Stimulated activated CD8-positive, alpha-beta memory T cell treated with anti-CD3 and anti-CD28 coated beads, Interleukin-12 subunit alpha, Interleukin-12 subunit beta, amount 100 ng/mL, for 4 hours (primary cell): ENCODE measurements at places on chromosomes 1 and 21.

GRCh38 chr1:38833146-38833545, 26.4 kb downstream of the RRAGC start:
- DNase-seq = no peak

DNA sequence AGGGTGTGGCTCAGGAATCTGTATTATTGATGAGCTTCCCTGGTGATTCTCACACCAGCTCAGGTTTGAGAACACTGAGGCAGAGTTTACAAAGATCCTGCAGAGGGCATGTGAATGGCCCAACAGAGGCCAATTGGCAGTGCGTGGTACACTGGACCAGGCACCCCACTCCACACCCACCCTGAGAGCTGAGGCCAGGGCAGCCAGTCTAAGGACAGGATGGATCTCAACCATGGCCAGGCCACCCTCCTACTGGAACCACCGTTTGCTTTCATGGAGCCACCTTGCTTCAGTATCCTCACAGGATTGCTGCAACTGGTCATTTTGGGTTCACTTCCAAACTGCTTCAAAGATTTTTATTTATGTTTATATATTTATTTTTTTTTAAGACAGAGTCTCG, 7.3 kb upstream of the RASSF5 start:
- DNase-seq = no peak

DNA sequence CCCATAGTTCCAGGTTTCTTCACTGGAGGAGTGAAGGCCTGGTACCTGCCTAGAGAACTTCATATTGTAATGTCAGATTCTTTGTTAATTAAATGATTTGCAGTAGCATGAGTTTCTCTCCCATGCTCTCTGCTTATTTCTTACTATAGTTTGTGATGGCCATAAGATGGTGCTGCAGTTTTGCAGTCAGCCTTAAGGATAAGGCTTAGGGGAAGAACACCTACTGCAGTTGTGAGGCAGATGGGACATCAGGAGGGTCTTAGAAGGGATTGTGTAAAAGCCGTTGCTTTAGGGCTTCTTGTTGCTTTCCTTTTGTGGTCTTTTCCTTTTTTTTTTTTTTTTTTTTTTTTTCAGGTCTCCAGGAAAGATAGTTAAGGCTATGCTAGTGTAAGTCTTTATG, 61.8 kb downstream of the MACF1 start:
- DNase-seq = no peak

DNA sequence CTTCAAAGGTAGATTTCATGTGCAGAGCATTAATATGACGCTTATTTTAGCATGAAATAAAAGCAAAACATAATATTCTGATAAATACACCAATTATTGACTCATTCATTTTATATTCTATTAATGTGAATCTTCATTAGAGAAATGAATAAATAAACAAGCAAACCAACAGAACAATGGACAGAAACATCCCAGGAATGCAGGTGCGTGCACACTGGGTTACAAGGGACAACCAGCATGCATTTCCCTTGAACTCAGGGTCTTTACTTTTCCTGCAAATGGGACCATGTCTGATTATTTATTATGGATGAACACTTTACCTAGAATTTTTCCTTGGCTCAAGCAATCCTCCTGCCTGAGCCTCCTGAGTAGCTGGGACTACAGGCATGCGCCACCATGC, 13.5 kb downstream of the LRRC53 start:
- DNase-seq = no peak

DNA sequence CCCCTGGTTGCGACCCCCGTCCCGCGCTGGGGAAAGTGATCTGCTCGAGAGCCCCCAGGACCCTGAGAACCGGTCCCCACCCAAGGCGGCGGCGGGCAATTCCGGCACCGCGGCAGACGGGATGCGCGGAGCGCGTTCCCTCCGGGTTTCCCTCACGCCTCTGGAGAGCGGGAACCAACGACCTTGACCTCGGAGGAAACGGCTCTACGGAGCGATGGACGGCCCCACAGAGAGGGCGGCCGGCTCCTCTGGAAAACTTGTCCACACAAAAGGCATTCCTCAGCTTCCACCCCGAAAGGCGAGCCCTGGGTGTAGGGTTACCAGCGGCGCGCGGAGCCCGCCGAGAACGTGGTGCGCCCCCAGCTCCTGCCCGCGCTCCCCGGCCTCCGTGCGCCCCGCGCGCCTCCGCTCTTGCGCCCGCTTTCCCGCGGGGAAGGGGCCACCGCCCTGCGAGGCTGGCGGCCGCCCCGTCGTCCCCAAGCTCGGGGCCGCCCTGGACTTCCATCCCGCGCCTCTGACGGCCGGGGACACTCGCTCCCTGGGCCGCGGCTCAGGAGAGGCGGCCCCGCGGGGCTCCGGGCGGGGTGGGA, 391 bp upstream of the KIAA1614 start:
- DNase-seq = no peak

GRCh38 chr21:30227633-30228404, 11.9 kb upstream of the CLDN8 start:
- DNase-seq = no peak

DNA sequence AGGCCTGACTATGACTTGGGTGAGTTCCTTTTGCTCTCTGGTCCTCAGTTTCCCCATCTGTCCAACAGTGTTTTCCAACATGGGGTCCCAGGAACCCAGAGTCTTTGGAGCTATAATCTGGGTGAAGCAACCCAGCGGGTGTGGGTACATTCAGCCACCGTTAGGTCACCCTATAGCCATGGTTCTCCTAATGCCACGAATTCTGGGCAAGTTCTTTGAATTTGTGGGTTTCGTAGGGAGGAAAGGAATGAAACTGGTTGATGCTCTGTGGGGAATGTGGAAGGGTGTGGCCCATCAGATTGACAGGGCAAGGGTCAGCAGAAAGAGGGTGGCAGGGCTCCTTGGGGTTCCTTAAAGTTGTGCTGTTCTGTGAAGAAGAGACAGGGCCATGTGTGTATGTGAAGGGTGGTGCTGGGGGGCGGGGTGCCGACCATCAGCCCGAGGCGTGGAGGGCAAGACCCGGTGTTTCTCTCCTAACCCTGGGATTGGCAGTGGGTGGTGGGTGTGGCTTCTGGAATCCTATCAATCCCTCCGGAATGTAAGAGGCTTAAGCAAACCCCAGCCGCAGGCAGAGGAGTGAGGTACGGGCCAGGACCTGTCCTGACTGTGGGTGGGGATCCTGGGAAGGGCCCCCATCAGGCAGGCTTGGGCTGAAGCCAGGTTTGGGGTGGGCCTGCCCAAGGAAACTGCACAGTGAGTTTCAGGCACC, 35.5 kb upstream of the ZNF362 start:
- no peak for DNase-seq

DNA sequence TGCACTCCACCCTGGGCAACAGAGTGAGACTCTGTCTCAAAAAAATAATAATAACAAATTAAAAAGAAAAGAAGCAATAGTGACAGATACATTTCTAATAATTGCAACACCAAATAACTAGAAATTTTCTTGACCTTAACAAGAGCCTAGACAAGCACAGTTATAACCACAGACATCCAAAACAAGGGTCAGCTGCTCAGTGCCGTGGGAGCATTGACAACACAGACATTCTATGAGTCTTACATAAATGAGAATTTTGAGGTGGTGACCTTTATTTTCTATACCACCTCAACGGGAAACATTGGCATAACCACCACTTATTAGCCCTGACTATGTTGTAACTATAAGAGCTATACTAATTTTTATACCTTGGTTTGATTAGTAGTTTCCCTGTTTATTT, 156.1 kb downstream of the NR5A2 start:
- DNase-seq = no peak

- no peak for DNase-seq
Measured at GRCh38 chr1:8015036-8015808, 10.9 kb downstream of the ERRFI1 start.
